ENCODE measurements at places on chromosomes 16 and 17.

- no peak for DNase-seq
These were observed 58.1 kb downstream of the ACTG1 start for GRCh38 chr17:81454473-81454872.

GRCh38 chr16:78509965-78510364, 410.5 kb downstream of the WWOX start:
- DNase-seq, result no peak

DNA sequence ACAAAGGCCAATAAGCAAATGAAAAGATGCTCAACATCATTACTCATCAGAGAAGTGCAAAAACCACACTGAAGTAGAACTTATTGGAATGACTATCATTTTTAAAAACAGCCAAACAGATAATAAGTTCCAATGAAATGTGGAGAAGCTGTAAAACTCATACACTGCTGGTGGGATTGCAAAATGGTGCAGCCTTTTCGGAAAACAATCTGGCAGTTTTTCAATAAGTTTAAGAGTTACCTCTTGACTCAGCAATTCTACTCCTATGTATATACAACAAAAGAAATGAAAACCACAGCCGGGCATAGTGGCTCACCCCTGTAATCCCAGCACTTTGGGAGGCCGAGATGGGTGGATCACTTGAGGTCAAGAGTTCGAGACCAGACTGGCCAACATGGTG, 49.3 kb downstream of the AKAP10 start:
- no peak for DNase-seq

DNA sequence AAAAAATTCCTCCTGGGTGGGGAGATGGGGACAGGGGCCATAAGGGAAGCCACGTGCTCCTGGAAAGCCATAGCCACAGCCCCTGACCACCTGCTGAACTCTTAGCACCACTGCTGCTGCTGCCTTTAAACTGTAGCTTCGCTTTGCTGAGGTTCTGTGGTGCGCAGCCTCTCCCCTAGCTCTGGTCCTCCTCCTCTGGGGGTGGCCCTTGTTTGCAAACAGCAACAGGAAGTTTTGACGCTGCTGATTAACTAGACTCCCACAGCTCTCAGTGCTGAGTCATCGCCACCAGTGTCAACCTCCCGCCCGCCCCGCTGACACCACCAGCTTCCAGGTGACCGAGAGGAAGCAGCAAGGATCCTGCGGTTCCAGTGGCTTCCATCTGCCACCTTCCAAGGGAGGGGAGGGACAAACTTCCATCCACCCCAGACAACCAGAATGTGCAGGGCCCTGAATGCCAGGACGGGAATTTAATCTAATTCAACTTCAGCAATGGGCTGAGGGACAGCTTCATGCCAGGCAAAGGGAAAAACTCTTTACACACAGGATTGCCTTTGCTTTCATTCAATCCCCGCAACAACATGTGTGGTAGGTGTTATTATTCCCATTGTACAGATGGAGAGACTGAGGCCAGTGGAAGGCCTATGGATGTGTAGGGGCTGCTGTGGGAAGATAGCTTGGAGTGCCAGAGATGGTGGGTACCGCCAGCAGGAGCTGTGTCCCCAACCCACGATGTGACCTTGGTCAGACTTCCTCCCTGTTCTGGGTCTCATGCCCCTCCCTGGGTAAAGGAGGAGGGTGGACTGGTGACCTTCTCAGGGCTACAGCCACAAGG, 8.1 kb upstream of the KIFC3 start:
- DNase-seq, result peak; percentile 57

Data from omental fat pad (tissue), 4 donors.